ENCODE measurements at places on chromosomes 12 and 14. TPM values are rescaled to one million over a fixed set of nuclear protein-coding genes. Genes with fewer than 3 reads are reported as not detected.

Gene CLEC4D
- total RNA-seq = not detected

Gene PPP1R12A
- total RNA-seq = 127 TPM

Gene DRAM1
- total RNA-seq = 2.3 TPM

Gene GRIN2B
- total RNA-seq = not detected

Gene ACOT6
- not detected for total RNA-seq

Gene GLI1
- total RNA-seq = 0.35 TPM

Gene KRT3
- not detected for total RNA-seq

Gene CLEC2A
- total RNA-seq = not detected

Gene AKAP3
- total RNA-seq = 5.5 TPM

GRCh38 chr12:24754690-24755638, 193.9 kb downstream of the BCAT1 start:
- no peak for DNase-seq

DNA sequence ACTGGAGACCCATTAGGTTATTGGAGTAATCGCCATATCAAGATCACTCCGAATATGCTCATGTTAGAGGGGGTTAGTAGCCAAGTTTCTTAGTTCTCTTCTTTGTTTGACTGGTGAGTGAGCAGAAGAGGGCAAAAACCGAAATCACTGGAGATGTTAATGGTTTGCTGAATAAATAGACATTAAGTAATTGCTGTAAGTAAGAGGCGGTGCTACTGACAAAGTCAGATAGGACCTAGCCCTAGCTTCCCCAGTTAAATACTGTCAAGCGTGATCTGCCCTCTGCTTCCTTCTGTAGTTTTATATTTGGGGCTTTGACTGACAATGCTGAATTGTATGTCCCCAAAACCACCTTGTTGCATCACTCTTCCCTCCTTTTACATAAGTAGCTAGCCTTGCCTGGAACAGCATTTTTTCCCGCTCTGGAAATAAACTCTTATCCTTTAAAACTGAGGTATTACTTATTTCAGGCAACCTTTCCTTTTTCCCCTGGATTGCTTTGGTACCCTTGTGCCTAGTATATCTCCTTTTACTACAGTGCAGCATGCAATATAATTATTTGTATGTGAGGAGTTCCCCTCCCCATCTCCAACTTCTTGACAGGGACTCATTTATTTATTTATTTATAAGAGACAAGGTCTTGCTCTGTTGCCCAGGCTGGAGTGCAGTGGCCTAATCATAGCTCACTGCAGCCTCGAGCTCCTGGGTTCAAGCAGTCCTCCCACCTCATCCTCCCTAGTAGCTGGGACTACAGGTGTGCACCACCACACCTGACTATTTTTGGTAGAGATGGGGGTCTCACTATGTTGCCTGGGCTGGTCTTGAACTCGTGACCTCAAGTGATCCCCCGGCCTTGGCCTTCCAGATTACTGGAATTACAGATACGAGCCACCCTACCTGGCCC, 1.4 kb downstream of the SNRPF start:
- no peak for DNase-seq

DNA sequence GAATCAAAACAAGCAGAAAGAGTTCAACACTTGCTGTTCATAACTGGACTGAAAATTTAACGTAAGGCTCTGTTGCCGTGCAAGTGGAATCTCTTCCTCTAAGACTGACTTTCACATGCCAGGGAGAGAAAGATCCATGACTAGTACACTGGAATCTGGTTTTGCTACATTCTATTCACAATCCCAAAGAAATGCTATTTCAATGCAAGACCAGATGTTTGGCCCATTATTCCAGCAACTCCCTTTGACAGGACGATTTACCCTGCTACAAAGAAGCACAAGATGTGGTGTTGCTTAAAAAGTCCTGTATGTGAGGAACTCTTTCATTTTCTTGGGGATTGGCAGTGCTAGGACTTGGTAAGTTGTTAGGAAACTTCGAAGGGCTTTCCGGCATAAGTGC, 17.4 kb downstream of the RFC5 start:
- DNase-seq = no peak

GRCh38 chr14:59566725-59567124, 9.9 kb downstream of the CCDC175 start:
- no peak for DNase-seq

DNA sequence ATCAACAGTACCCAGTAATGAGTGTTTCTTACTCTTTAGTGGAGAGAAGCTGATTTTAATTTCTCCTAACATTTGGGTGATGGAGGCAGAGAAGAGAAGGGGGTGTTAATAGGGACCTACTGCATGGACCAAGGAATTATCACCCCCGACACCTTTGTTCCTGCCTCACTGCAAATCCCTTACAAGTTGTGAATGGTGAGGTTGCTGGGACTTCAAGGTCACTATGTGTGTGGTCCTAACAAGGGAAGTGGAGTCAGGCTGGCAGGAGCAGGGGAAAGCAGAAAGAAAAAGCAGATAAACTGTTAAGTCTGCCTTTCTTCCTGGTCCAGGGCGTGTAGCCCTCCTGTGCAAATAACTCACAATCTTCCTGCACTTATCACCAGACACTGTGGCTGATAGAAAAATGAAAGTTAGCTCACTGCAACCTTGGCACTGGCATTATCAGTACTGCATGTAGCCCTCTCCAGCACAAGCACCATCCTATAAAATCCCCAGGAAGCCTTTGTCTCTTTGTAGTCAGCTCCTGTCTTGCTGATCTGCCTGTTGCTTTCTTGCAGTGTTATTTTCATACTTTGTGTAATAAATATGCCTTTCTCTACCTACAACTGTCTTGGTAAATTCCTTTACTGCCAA, 112.3 kb upstream of the DNM1L start:
- no peak for DNase-seq

- no peak for DNase-seq
Observed at GRCh38 chr14:95386536-95387095, 66.9 kb upstream of the CLMN start.

DNA sequence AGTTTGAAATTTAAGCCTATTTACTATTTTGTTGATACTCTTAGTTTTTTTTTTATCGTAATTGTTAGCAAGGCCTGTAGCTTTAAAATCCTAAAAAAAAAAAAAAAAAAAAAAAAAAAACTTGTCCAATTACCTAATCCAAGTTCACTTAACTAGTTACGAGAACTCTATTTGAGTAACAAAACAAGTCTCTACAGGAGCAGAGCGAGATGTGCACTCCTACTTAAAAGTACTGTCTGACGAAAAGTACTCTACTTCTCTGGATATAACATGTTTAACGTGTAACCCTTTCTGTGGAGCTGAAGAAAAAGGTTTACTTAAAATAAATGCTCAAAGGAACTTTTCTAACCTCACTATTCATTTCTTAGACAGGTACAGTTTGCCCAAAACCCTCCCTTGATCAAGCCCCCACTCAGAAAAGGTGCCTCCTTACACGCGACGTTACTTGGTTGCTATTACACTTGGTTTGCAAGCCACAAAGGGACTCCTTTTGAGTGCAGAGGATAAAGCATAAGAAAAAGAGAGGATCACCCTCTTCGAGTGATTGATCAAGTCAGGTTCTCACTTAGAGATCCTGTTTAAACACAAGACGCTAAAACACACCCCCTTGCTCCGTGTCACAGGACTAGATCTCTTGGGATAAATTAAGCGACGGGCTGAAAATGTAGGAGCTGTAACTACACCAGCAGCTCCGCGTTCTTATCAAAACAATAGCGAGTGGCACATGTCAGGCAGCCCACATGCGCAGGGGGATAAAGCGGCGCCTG, 2.2 kb downstream of the BAZ1A start:
- no peak for DNase-seq

GRCh38 chr14:26935733-26936132, 337.9 kb upstream of the NOVA1 start:
- no peak for DNase-seq

GRCh38 chr12:66189889-66190288, 875 bp downstream of the IRAK3 start:
- no peak for DNase-seq

DNA sequence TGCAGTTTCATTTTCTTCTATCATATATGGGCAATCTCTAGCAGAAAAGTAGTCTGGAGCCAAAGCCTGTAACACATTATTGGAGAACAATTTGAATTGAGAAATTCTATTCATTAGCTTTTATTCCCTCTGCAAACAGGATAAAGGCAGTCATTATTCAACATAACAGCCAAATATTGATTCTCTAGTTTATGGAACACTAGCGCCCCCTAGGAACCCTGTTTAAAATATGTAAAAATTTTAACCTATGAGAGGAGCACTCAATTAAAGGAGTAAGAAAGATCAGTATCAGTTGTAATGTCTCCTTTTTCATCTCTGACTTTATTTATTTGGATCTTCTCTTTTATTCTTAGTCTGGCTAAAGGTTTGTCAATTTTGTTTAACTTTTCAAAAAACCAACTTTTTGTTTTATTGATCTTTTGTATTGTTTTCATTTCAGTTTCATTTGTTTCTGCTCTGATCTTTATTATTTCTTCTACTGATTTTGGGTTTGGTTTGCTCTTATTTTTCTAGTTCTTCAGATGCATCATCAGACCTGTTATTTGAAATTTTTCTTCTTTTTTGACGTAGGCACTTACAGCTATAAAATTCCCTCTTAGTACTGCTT, 4.8 kb upstream of the LMNTD1 start:
- DNase-seq = no peak

DNA sequence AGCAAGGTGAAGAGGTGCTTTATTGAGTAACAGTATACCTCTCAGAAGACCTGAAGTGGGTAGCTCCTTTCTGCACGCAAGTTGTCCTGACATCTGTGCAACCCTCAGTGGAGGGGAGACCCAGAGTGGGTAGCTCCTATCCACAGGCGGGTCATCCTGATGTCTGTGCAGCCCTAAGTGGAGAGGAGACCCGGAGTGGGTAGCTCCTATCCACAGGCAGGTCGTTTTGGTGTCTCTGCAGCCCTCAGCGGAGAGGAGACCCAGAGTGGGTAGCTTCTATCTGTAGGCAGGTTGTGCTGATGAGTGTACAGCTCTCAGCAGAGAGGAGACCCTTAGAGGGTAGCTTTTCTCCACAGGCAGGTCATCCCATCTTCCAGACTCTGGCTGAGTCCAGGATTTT, 45.1 kb upstream of the PRPF39 start:
- no peak for DNase-seq

DNA sequence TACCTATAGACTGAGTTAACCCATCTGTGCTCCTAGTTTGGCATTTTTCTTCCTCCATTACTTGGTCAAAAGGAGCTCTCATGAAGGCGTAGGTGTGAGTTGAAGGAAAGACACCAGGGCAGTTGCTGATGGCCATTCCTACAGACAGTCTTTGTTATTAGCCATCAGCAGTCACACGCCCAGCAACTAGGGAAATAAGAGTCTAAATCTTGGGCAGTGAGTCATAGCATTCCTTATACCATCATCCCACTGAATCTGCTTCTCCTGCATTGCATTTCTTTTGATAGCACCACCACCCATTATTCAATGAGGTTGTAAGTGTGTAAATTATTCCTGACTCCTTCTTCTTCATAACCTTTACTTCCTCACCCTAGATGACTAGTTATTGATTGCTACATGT, 150.9 kb upstream of the IGF1 start:
- DNase-seq = no peak

DNA sequence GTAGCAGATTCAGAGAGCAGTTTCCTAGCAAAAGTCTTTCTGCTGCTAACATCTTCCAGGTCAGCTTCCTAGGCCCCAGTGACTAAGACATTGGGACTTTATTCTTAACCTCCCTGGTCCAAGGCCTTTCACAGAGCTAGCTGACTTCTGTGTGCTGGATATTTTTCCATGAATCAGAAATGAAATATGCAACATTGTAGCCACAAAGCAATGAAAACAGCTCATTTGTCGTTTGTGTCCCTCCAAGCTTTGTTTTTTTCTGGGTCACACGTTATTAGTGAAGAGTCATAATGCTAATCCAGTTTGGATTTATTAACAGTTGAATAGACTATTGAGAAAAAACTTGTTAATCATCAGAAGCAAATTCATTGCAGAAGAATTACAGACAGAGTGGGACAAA, 82.4 kb downstream of the ARF6 start:
- DNase-seq = no peak

- no peak for DNase-seq
Observed at GRCh38 chr12:115943630-115944391, 333.7 kb downstream of the MED13L start.

DNA sequence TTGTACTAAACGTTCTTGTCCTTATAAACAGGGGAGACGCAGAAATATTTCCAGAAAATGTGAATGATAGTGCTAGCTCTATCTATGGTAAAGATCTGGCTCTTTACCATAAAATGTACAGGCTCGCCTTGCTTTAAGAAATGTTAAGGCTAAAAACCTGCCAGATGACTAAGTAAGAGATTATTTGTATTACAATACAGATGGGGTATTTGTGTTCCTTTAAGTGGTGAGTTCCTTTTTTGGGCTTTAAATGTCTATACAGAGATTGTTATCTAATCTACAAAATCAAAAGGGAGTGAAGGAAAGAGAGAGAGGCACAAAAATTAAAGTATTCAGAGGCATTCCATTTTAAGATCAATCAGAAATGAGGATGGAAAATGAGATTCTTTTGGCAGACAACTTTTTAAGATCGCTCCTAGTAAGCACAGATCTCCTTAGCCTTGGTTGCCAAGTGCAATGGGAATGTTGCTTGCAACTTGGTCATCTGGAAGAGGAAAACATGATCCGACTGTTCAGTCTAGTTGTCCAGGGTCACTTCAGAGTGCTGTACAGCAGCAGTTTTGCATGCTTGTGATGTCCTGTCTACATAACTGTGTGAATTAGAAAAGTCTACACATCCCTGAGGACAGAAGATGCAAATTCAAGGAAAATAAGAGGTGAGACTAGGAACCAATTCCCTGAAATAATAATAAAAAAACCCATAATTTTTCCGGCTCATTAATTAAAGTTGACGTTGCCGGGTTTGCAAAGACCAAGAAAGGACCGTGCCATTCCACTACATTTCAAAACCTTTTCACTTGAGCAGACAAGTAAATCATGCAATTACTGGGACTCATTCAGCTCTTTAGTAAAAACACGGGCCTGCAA, 380.8 kb downstream of the EGLN3 start:
- no peak for DNase-seq

DNA sequence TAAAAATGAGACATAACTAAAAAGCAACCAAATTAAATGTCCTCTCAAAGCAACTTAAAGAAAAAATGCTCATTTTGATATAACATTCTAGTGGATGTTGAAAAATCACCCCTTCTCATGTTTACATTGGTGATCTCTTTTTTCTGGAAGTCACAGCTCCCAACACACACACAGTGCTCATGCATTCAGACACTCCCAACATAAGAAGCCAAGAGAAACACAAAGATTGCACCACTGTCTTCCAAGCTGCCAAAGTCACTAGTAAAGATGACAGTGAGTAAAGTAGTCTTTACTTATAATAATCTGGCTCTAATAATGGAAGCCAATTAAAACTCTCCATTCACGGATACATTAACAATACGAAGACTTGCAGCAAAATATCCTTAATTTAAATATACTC, 218.4 kb downstream of the NTF3 start:
- DNase-seq = no peak

DNA sequence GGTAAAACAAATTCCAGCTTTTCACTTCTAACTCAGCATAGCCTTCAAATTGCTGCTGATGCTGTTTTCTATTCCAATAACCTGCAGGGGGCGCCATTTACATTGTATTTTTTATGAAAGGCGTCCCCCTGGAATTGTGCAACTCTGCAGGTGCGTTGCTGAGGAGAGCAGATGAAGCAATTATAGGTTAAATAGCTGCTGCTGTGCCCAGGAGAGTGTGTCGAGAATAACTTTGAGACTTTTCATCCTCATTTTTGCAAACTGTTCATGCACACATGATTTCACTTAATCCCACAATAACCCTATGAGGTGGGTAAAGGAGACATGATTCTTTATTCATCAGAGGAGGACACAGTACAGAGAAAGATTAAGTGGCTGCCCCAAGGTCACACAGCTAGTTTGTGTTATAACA, 75.7 kb downstream of the MYRFL start:
- peak; percentile 46 for DNase-seq
